Fibroblast of skin of left quadriceps (primary cell): ENCODE measurements at places on chromosomes 1 and 21.

GRCh38 chr1:90713741-90714509 is 3.2 kb downstream of the BARHL2 start:
- no peak for DNase-seq

DNA sequence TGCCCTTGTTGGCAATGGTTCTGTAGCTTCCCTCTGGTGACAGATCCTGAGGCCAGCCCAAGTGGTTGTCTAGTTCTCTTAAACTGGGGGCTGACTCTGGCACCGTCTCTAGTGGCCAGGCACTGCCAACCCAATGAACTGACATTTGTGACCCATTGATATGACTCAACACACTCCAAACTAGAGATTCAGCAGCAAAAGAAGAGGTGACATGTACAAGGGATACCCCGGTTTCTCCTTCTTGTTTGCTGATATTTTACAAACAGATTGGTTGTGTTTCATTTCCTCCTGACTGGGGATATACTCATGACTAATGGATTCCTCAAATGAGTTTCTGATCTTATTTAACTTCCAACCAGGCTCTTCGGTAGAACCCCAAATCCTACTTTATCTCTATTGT is 65.9 kb upstream of the DNAJC6 start:
- no peak for DNase-seq

DNA sequence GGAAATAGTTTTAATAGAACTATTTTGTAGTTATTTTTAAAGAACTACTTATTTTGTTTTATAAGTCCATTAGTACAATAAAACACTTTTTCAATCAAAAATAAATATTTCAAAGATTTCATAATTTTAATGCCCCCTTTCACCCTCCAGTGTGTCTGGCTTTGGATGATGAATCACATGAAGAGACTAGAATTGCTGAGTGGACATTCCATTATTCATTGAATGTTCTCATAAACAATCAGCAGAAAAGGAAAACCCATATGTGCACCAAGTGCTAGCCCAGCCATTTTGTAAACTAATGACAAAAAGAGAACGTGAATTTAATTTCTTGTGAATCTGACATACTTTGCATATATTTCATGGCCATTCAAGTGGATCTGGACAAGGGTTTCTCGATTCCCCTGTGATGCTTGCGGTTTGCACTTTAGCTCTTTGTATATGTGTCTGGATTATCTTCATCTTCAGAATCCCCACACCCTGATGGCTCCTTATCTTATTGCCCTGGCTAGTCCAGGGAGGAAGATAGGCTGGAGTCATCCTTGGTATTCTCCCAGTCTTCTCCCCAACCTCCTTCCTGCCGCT is 20.7 kb upstream of the CHIA start:
- DNase-seq: no peak

DNA sequence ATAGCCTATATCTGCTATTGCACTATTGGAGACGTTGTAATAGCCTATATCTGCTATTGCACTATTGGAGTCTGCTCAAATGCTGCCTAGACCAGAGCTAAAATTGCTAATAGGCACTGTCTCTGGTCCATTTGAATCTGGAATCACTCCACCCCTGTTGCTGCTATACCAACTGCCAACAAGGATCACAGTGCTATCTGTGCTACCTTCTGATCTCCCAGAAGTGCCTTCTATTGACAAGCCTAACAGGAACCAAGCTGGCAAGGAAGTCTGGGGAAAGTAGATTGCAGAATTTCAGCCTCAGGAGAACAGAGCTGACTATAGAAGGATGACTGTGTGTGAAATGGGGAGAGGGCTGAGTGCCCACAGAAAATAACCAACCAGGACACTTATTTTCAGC is 15.9 kb downstream of the RWDD3 start:
- no peak for DNase-seq

- DNase-seq: peak; percentile 20
Measured at GRCh38 chr1:21586846-21587601, 77.8 kb downstream of the ALPL start.

DNA sequence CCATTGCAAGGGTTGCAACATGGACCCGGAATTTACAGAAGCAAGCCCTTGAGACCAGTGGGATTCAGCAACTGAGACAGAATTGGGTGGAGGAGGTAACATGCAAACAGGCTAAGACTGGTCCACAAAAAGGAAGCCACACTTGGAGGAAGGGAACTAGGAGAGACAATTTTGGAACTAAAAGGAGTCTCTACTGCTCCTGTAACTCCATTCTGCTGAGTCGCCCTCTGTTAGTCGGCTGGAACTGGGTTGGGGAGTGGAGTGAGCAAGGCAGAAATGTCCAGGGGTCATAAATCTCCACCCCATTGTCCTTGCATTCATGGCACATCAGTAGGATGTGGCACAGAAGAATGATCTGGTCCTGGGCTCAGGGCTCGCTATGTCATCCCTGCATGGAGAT is 5.1 kb downstream of the LAMB3 start:
- DNase-seq: no peak

- peak; percentile 13 for DNase-seq
Measured at GRCh38 chr1:195934817-195935553, 673.3 kb downstream of the KCNT2 start.

DNA sequence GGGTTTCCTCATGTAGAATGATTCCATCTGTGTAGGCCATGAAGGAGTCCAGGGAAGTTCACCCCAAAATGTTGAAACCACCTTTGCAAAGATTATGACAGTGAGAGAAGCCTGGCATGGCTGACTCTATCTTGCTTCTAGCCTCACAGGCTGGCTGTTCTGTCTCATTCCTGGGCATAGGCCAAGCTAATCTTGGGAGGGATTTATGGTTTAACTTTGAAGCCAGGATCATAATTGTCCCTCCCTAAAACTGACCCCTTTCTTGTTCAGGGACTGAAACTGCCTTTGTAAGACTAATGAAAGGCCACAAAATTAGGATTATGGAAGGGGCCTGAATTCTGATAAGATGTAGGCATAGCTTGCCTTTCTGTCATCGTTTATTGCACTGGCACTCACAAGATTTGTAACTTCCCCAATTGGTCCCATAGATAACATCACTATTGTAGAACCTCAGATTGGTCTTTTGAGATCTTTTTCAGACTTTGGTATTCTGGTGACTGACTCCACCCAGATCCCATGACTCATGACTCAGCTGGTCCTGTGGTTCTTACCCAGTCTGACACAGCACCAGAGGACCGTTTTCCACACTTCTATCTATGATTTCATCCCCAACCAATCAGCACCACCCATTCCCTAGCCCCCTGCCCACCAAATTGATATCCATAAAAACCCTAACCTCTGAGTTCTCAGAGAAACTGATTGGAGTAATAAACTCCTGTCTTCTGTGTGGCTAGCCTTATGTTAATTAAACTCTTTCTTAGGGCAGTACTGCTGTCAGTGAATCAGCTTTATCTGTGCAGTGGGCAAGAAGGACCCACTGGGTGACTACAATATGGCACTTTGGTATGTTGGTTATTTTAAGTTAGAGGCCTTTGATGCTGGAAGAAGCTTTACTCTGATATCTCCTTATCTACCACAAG is 13.6 kb upstream of the LAMTOR5 start:
- no peak for DNase-seq

DNA sequence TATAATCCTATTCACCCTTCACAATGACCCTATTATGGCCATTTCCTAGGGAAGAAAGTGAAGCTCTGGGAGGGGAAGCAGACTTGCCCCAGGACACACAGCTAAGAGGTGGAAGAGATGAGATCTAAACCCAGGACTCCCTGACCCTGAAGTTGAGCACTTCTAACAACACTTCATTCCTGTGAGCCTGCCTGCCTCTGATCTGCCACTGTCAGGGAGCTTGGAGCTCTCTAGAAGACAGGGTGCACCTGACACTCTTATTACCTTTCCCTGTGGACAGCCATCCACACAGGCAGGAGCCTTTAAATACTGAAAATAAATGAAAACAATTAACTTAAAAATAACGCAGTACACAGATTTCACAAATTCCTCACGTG is 599 bp downstream of the MKNK1 start:
- no peak for DNase-seq

DNA sequence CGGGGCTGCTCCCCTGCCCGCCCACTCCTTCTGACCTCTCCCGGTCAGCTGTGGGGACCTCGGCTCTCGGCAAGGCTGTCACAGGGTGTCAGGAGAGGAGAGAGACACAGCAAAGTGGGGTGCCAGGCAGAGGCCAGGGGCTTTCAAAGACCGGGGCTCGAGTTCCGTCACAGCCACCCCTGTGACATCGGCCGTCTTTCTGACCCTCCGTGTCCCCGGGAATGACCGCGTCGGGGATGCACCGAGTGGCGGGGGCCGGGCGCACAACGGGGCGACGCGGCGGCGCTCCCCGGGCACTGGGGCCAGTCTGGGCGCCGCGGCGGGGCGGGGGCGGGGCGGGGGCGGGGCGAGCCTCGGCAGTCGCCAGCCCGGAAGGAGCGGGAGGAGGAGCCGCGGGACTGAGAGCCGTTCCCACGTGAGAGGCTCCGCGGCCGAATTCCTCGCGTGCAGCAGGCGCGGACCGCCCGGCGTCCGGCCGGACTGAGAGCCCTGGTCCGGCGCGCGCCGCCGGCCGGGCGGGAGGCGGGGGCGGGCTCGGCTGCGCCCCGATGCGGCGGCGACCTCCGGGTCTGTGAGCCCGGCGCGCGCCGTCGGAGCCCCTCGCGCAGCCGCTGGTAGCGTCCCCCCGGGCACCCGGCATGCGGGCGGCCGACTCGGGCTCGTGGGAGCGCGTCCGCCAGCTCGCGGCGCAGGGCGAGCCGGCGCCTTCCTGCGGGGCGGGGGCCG is 229.7 kb upstream of the TMEM51 start:
- DNase-seq: no peak
